Activated naive CD4-positive, alpha-beta T cell treated with Interleukin-2 at 50 U/mL for 16 hours (primary cell): ENCODE measurements at places on chromosomes 12 and 14.

DNA sequence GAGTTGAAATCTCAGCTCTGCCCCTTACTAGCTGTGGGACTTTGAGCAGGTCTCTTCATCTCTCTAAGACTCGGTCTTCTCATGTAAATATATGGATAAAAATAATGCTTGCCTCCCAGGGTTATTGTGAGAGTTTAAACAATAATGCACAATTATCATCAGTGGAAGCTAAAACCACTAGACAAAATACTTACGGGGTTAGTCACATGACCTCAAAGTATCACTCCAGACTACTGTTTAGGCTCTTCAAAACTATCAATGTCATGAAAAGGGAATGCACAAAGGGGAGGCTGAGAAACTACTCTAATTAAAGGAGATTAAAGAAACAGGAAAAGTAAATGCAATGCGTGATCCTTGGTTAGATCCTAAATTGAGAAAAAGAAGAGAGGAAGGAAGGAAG, 24.5 kb upstream of the TSPAN11 start:
- DNase-seq: no peak

DNA sequence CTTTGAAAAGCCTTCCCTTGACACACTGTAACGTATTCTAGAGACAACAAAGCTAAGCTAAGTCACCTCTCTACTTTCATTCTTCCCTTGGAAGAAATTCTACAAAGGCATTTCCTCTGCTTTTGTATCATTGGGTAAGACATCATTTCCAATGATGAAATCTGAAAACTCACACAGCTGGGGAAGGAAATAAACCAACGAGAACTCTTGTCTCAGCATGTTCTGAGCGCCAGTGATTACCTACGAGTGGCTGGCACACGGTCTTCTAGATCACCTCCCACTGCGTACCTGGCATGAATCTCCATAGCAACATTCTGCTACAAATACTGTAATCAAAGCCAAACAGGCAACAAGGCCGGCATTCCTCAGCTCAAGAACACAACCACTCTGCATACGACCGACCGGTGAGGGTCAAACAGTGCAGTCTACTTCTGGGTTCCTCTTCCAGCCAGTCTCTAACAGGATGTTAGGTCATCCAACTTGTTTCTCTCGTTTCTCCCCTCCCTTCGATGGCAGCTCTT, 7.6 kb downstream of the VPS37B start:
- DNase-seq: peak; percentile 53

- DNase-seq: no peak
Observed at GRCh38 chr14:81314443-81315175, 85.5 kb downstream of the STON2 start.

- no peak for DNase-seq
Observed at GRCh38 chr14:89658977-89659670, 242.1 kb upstream of the FOXN3 start.

DNA sequence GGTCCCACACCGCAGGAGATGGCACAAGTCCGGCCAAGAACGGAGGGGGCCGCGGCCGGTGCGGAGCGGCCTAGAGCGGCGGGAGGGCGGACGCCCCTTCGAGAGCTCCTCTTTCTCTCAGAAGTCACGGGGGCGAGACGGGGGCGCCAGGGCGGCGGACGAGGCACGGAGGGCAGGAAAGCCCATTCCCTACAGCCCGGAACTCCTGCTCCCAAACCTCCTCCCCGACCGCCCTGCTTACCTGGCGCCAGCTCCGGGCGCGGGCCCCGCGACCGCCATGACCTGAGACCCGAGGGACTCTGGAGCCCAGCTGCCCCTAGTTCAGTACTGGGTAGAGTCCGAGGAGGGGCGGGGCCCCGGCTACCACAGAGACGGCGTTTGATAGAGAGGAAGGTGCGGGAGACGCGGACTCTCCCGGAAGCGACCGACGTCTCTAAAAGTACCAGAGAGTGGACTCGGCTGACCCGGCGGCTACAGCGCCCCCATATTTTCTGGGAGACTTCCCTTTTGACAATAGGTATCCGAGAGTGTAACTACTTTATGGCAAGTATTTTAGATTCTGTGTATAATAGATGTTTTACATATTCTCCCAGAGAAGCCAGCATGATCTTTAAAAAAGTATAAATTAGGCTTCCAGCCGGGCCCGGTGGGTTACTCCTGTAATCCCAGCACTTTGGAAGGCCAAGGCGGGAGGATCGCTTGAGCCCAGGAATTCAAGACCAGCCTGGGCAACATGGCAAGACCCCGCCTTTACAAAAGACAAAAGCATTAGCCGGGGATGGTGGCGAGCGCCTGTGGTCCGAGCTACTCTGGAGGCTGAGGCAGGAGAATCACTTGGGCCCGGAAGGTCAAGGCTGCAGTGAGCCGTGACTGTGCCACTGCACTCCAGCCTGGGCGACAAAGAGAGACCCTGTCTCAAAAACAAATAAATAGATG, at the start of gene ABCD4:
ABCD4 (minus strand) TSS at position 301 of the 936 bp plus-strand sequence; CDS start at position 279, 22 bp downstream.
- DNase-seq: peak; percentile 90

DNA sequence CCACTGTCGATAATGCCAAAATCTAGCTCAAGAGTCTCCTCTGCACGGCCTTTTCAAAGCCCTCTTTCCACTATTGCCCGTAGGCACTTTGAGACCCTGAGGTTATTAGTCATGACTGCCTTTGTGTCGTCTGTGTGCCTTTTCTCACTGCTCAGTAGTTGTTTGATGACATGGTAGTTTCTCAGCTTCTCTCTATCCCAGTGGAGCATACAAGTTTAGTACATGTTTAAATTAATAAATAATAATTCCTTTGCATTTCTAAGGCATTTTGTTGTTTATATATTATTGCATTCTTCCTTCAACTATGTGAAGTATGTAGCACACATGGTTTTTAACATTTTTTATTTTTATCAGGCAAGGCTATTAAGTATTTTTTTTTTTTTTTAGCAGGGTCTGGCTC, 458.1 kb downstream of the PCNX1 start:
- no peak for DNase-seq

DNA sequence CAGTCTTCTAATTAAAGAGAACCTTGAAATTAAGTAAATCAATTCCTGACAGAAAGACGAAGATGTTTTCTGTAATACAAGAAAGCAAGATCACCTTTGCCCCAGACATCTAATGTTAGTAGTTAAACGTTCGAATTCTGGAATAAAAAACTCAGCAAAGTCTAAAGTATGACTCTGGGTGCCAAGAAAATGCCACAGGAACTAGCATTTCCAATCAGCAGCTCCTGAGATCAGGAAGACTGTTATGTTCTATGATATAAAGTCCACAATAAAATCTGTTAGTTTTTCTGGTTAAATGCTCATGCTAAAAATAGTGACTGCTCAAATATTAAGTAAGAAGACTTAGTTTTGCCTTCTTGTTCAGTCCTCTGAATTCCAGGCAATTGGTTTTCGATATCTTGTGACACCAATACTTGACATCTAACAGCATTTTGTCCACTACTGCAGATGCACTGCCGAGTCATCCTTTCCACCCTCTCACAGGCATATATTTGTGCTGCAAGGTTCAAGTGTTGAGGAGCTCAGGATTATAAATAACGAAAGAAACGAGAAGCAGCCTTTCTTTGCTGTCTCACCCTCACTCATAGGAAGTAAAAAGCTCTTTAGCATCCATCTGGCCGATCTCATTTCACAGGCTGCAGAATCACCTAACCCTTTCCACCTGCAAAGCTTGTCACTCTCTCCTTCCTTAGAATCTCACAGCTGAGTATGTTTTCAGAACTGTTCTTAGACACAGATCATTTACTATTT, 32.0 kb downstream of the SSH1 start:
- no peak for DNase-seq

DNA sequence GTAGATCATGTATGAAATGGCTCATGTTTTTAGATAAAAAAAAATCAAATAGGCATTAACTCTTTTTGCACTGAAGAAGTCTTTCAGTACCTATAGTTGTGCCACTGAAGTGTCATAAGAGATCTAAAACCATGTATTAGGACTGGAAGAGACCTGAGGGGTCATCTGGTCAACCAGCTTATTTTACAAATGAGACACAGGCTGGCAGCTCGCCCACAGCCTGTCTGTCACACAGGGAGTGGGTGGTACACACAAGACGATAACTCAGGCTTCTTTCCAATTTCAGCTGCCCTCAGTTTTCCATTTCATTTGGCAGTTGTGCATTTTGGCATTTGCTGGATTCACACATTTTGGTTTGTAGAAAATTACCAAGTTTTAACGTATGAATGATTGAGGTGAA, 34.7 kb downstream of the C12orf75 start:
- no peak for DNase-seq

DNA sequence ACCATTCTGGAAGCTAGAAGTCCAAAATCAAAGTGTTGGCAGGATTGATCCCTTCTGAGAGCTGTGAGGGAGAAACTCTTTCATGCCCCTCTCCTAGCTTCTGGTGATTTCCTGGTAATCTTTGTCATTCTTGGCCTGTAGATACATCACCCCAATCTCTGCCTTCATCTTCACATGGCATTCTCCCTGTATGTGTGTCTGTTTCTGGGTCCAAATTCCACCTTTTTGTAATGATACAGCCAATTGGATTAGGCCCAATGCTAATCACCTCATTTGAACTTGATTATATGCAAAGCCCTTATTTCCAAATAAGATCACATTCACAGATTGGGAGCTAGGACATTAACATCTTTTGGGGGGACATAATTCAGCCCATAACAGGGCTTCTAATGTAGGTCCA, 76.9 kb upstream of the MBIP start:
- DNase-seq: no peak

DNA sequence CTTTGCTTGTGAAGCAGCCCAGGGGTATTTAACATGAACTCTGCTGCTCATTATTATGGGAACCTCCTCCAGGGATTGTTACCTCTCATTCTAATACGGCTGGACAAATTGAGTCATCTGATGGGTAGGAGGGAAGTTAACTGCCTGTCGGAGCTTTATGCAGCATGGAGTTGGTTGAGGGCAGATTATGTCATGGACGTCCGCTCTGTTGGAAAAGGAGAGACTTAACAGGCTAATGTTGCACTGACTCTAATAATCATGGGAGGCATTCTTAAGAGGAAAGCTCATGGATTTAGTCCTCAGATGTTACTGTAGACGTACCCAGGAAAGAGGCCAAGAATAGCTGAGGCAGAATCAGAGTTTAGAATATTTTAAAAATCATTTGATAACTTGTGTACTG, 9.9 kb downstream of the POP5 start:
- DNase-seq: no peak

DNA sequence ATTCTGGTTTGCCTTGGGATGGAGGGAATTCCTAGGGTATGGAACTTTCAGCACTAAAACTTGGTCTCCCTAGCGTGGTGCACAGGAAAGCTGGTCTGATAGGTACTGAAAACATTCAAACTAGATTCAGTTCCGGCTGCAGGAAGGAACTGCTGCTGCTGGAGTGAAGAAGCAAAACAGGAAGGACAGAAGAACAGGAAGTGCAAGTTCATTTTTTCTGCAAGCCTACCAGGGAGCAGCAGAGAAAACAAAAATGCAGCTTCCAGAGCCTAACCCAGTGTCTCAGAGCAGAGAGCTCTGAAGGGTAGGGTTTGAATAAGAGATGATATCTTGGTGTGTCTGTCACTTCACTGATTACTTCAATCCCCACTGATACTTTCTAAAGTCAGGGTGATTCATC, 165.2 kb downstream of the VRK1 start:
- no peak for DNase-seq

GRCh38 chr14:64929014-64929359, 13.6 kb downstream of the GPX2 start:
- DNase-seq: no peak

- no peak for DNase-seq
Observed at GRCh38 chr14:29982993-29983392, 55.3 kb upstream of the PRKD1 start.

DNA sequence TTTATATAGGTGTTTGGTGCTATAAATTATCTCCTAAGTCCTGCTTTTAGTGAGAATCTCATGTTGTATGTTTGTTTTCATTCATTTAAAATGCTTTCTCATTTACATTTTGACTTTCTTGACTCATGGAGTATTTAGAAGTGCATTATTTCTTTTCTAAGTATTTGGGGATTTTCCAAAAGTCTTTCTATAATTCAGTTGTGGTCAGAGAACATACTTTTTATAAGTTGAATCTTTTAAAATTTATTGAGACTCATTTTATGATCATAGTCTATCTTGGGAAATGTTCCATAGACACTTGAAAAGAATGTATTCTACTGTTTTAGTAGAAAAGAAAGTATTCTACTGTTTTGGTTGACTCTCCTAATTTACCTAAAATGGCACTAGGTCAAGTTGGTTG, 168.2 kb downstream of the AKAP6 start:
- DNase-seq: no peak

- DNase-seq: no peak
Observed at GRCh38 chr12:46560089-46560488, 187.5 kb upstream of the SLC38A2 start.

DNA sequence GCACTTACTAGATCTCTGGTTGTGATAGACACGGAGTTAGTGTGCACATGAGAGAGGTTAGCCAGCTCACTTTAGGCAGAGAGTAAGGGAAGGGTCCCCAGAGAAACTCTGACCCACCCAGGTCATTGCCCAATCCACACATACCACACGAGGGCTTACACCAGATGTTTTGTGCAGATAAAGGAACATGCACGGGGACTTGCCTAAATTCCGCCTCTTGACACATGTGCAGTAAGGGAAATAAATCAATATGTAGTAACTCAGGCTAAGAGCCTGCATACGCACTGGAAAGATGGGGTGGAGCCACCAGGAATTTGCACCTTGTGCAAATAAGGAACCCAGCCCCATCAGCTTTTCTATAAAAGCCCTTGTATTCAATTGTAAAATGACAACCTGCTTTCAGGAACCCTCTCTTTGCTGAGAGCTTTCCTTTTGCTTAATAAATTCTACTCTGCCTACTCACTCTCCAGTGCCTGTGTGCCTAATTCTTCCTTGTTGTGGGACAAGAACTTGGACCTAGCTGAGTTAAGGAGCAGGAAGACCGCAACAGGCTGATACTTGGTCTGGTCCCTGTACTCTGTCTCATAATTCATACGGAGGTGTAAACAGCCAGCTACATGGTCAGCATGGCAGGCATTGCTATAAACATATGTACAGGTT, 120.2 kb downstream of the EMP1 start:
- no peak for DNase-seq

DNA sequence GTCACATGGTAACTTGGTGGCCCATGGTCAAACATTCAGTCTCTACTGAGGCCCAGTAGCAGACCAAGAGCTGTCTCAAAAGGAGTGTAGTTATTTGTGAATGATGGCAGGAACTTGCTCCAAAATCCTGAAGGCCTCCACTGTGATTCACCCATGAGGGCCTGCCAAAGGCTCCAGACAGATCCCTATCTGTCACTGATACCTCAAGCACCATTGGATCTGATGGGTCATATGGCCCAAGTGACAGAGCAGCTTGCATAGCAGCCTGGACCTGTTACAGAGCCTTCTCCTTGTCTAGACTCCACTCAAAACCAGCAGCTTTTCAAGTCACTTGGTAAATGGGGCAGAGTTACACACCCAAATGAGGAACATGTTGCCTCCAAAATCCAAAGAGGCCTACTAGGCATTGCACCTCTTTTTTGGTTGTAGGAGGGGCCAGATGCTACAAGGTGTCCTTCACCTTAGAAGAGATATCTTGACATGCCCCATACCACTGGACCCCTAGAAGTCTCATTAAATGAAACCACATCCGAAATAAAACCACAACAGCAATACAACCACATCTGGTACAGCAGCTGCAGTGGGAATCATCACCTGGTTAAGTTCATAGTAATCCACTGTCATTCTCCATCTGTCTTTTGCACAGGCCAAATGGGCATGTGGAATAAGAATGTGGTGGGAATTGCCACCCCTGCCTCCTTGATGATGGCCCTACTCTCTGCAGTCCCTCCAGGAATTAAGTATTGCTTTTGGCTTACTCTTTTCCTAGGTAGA, 150.4 kb upstream of the MAX start:
- no peak for DNase-seq
